A549 treated with Hydrocortisone at 1 μM for 4 hours (cell line): ENCODE measurements at places on chromosomes 5 and 9. TPM values are rescaled to one million over a fixed set of nuclear protein-coding genes. Genes with fewer than 3 reads are reported as not detected.

The FOXD4L5 gene
- 0.03 TPM in 3 of 5 replicates, not detected in the others for total RNA-seq

The GPR21 gene
- not detected in 5 replicates for total RNA-seq

The KCNV2 gene
- not detected in 5 replicates for total RNA-seq

The GOLM1 gene
- 102 to 122 TPM (median 109 TPM) in 5 replicates for total RNA-seq

The WNK2 gene
- 5.6 to 6.5 TPM (median 6.4 TPM) in 5 replicates for total RNA-seq

The PCDHA6 gene
- total RNA-seq = 0.05 to 0.08 TPM (median 0.08 TPM) in 3 of 5 replicates, not detected in the others

The CCDC192 gene
- total RNA-seq = not detected in 5 replicates

The PGM5 gene
- total RNA-seq = 0.03 TPM in 1 of 5 replicates, not detected in the others

The AK8 gene
- 0.83 to 1.3 TPM (median 1.2 TPM) in 5 replicates for total RNA-seq

The NR6A1 gene
- total RNA-seq = 1.4 to 2.0 TPM (median 1.8 TPM) in 5 replicates

The CRHBP gene
- 0.16 to 0.38 TPM (median 0.32 TPM) in 3 of 5 replicates, not detected in the others for total RNA-seq
